ENCODE measurements at places on chromosomes 5 and 9.

GRCh38 chr9:105306351-105307140 lies 62.1 kb downstream of the SLC44A1 start:
- no peak for DNase-seq

- DNase-seq: no peak
Observed at GRCh38 chr5:62309107-62309506, 3.1 kb downstream of the KIF2A start.

GRCh38 chr9:107704774-107705173 lies 215.2 kb upstream of the KLF4 start:
- no peak for DNase-seq

GRCh38 chr5:57601996-57602395 lies 119.4 kb upstream of the ACTBL2 start:
- DNase-seq: no peak

DNA sequence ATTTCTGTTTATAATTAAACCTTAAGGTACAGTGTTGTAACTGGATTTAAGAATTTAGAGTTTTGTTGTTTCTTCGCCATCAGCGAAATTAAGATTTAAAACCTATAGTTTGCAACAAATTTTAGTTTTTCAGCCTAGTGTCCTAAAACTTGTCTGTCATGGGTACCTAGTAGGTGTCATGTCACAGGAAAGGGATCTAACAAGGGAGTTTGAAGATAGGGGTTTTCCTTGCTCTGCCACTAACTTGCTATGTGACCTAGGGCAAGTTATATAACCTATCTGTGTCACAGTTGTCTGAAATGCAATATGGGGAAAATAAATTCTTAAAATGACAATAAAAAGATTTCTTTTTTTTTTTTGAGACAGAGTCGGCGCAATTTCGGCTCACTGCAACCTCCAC lies 9.2 kb upstream of the ABL1 start:
- no peak for DNase-seq

DNA sequence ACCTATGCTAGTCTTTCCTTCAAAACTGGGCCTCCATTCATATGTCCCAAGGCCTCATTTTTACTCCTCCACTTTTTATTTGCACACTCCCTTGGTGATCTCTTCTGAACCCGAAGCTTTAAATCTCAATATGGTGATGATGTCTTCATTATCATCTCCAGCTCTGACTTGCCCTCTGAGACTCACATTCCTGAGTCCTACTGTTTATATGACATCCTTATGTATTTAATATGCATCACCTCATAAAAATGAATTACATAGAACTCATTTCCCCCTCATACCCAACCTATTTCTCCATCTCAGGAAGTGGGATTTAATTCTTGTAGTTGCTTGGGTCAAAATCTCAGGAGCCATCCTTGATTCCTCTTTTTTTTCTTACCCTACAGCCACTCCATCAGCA lies 473.0 kb downstream of the EBF1 start:
- no peak for DNase-seq

GRCh38 chr9:121566481-121567465 lies 67.1 kb upstream of the GGTA1 start:
- DNase-seq: no peak

GRCh38 chr9:95516734-95517558 lies at the start of gene PTCH1:
TSS of gene PTCH1 (minus strand) at chr9:95516971.
- no peak for DNase-seq

GRCh38 chr5:61734966-61735365 lies 402.9 kb downstream of the ZSWIM6 start:
- DNase-seq: no peak

GRCh38 chr9:129459547-129460322 lies 161.2 kb downstream of the C9orf50 start:
- no peak for DNase-seq

- DNase-seq: no peak
Observed at GRCh38 chr9:114006155-114006550, 71.9 kb downstream of the AMBP start.

DNA sequence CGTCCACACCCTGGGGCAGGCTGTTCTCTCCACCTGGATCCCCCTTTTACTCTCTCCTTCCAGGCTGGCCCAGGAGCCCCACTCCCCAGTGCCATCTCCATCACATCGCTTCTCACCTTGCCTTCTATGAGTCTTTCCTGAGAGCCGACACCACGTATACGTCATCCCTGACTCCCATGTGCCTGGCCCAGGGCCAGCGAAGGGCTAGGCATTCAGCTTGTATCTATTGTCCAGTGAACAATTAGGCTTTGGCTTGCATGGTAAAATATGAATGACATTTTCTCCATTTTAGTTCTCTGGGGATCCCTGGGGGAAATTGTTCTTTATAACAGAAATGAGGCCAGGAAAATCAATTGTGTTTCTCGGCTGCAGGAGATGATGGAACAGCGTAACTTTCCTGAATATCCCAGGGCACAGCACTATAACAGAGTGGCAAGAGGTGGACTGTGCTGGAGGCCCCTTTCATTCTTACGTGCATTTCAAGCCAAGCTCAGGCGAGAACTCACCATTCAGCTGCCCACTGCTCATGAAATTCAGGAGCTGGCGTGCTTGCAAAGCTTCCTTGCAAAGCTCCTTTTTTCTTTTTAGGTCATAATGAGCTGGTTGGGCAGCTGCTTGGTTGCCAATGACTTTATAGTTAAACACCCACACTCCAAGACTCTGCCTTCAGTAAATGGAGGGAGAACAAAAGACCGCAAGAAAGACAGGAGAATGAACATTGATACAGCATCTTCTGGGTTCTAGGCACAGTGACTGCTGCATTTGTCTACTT lies 37.7 kb downstream of the NSG2 start:
- DNase-seq: no peak

DNA sequence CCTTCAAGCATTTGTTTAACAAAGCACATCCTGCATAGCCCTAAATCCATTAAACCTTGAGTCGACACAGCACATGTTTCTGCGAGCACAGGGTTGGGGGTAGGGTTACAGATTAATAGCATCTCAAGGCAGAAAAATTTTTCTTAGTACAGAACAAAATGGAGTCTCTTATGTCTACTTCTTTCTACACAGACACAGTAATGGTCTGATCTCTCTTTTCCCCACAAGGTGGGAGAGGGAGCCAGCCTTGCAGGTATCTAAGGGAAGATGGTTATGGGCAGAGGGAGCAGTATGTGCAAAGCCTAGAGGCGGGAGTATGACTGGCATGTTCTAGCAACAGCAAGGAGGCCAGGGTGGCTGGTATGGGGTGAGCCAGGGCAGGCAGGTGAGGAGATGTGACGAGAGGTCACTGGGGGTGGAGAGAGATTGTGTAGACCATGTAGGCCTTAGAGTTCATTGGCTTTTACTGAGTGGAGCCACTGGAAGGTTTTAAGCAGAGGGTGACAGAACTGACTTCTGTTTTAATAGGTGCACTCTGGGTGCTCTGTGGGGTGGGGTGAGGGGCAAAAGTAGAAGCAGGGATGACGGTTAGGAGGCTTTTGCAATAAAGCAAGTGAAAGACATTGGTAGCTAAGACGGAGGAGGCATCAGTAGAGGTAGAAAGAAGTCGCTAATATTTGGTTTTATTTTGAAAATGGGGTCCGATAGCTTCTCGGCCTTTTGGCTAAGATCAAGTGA lies 5.1 kb upstream of the RPS14 start:
- DNase-seq: no peak

GRCh38 chr5:112906637-112907036 lies 15.4 kb downstream of the REEP5 start:
- DNase-seq: no peak

DNA sequence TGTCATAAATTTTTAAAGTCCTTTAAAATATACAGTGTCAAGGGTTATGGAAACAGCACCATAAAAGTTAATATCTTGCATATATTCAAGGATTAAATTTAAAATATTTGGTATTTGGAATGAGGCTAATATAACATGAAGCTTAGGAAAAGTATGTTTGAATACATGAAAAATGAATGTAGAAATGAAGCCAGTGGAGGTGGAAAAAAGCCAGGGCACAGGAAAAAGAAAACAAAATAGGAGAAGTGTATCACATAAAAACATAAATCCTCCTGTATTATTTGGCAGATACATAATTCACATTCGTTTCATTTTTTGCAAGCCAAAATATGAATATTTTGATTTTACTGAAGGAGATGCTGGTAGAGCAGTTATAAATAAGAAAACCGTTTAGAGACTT lies 587.0 kb upstream of the ZNF608 start:
- DNase-seq: no peak

GRCh38 chr9:6132650-6133049 lies 83.0 kb upstream of the IL33 start:
- DNase-seq: no peak

DNA sequence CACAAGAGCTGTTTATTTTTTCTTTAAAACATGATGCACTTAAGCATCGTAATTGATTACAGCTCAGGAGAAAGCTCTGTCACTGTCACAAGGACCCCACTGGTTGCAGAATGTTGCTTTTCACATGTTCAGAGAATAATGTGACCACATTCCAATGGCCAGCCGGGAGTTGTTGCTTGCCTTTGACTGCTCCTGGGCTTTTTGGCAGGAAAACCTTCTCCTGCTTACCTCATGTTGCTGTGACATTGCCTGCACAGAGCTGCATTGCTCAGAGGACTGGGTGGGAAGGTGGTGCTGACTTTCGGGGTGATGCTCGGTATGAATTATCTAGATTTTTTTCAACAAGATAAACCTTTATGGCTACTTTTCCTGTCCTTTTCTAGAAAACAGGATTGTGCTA lies 88.2 kb downstream of the PALM2AKAP2 start:
- DNase-seq: peak; percentile 14

GRCh38 chr5:172571413-172571812 lies 69.7 kb upstream of the NEURL1B start:
- DNase-seq: no peak

GRCh38 chr9:132008855-132009812 lies 70.5 kb downstream of the MED27 start:
- no peak for DNase-seq

GRCh38 chr9:129392093-129392541 lies 214.1 kb upstream of the IER5L start:
- no peak for DNase-seq

GRCh38 chr9:76441551-76442322 lies 17.2 kb upstream of the GCNT1 start:
- DNase-seq: no peak

- no peak for DNase-seq
Observed at GRCh38 chr5:52961274-52961681, 27.9 kb upstream of the ITGA2 start.

- DNase-seq: no peak
Observed at GRCh38 chr5:136731241-136731900, 366.0 kb upstream of the TRPC7 start.

DNA sequence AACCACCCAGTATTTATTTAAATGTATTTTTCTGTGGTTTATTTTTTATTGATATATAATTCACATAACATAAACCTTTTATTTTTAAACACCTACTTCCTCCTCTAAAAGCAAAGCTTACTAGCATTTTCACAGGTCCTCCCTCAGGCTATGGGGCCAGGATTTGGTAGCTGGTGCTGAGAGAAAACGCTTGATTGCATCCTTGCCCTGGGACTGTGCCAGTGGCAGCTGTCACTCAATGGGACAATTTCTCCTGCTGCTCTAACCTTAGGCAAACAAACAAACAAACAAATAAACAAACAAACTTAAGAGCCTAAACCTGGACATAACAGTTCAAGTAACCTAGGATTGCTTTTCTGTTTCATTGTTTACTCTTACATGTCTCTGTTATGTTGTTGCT lies 102.7 kb downstream of the FOCAD start:
- no peak for DNase-seq

DNA sequence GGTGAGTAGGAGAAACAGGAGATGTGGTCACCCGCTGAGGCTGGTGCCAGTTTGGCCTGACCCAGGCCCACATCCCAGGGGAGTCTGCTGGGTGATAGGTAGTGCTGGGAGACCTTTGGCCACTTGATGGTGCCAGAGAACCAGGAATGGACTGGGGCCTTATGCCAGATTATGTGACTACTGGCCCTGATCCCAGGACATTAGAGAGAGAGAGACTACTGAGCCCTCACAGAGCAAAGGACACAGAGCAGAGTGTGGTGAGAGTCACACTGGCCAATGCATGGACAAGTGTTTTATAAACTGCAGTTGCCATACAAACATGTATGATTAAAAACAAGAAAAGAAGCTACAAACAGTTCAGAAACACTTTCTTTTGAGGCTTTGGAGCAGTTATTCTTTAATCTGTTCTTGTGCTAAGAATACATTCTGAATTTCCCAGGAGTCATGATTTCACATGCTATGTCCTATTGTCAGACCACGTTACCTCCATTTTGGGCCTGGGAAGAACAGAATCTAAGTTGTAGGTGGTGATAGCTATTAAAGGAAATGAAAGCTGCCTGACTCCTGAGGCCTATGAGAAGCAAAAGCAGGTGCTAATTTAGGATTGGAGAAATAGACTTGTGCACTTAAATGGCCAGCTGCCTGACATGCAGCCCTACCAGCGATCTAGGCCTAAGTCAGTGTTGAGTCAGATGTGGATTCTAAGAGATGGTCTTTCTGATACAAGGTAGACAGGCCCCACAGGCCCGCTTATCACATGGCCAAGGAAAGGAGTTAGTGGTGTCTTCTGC lies 32.6 kb upstream of the TMOD1 start:
- peak; percentile 61 for DNase-seq

- DNase-seq: no peak
Observed at GRCh38 chr5:174722500-174722899, 1.9 kb upstream of the MSX2 start.

- no peak for DNase-seq
Observed at GRCh38 chr5:54997081-54997480, 11.7 kb upstream of the ESM1 start.

DNA sequence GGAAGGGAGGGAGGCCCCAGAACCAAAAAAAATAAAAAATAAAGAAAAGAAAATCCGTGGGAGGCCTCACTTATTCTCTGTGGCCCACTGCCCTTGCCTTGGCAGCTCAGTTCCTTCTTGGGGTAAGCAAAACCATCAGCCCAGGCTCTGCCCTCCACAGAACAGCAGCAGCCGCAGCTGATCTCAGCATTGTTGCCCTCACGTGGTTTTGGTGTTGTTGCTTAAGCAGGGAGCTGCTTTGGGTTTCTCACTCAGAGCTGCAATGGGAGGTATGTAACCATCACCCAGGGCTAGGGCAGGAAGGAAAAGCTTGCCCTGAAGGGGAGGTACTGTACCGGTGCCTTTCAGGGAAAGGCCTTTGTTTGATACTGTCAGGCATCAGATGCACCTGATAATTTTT lies 374.7 kb upstream of the WWC1 start:
- no peak for DNase-seq

GRCh38 chr5:111756581-111757354 lies at the start of gene NREP:
TSS of gene NREP (minus strand) at chr5:111757194. CDS start at chr5:111755772, 1,422 bp downstream.
- no peak for DNase-seq

GRCh38 chr5:3853362-3853761 lies 257.7 kb downstream of the IRX1 start:
- no peak for DNase-seq

DNA sequence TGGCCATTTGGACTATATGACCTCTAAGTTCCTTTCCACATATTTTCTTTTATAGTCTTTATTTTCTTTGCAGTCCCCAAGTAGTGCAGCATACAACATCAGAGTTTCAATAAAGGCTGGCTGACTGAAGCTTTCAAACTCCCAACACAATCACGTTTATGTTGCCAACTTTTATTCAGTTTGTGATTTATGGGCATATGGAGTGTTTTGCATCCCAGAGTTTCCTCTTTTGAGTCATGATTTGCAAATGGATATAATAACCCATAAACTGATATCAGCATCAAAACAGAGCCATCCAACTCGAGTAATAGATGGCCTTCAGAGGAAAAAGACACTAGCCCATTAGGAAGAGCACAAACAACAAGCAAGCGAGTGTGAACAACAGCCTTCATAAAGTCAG lies 414.0 kb downstream of the ELAVL2 start:
- DNase-seq: no peak

- no peak for DNase-seq
Observed at GRCh38 chr5:72036951-72037350, 70.3 kb upstream of the MAP1B start.

- no peak for DNase-seq
Observed at GRCh38 chr5:164091836-164092235, 586.4 kb downstream of the MAT2B start.

All from neuronal stem cell (in vitro differentiated cells).